Stimulated activated CD8-positive, alpha-beta memory T cell treated with anti-CD3 and anti-CD28 coated beads, Interleukin-15, amount 100 ng/mL, for 48 hours (primary cell): ENCODE measurements at places on chromosomes 3 and 15.

DNA sequence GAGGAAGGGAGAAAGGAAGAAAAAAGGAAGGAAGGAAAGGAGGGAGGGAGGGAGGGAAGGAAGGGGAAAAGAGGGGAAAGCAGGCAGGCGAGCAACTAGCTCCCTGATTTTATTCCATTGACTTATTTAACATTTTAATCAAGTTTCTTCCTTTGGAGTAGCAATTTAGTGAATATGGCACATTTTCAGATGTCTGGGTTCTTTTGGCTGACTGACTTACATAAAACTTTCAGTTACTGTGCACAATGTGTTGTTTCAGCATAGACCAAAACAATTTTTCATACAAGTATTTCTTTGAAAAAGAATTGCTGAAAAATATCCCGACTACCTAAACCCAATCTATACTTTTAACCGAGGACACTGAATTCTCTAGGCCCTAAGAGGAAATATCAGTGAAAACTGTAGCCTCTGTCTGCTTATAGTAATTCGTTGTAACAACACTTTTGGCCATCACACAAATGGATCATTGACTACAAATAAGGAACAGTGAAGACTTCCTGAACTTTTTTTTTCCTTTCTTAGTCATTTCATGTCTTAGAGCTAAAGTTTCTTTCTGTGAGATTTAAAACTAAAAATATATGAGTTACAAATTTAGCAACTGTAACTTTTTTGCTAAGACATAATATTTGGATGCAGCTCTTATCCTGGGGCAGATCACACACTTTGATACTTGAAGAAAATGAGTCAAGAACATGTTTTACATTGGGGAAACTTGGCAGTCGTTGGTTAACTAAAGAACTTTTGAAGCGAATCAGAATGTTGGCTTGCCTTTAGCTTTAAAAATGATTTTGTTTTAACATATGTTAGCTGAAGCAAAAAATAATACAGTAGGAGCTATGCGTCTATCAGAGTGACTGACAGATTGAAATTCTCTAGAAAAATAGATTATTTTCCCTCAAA lies 79.6 kb downstream of the SOX2 start:
- DNase-seq = no peak

- no peak for DNase-seq
Observed at GRCh38 chr15:65332391-65333147, 28.1 kb downstream of the RNU5B-1 start.

DNA sequence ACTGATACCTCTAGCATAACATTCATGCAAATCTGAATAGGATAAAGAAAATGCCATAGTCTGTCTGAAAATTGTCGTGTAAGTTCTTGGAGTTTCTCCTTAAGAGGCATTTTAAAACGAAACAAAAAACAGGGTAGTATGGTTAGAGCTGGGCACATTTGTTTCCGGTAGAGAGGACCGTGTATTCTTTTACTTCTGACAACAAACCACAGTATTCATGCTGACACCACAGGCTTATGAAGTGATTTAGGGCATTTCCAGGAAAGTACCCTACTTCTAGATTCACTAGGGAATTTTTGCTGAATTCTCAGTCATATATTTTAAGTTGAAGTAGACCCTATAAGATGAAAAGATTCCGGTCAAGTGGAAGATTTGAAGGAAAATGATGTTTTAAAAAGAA lies 541.3 kb downstream of the UNC13C start:
- no peak for DNase-seq

GRCh38 chr3:64954995-64955636 lies 267.3 kb upstream of the ADAMTS9 start:
- DNase-seq = no peak

- DNase-seq = no peak
Observed at GRCh38 chr3:42711491-42712343, 9.1 kb upstream of the HHATL start.

DNA sequence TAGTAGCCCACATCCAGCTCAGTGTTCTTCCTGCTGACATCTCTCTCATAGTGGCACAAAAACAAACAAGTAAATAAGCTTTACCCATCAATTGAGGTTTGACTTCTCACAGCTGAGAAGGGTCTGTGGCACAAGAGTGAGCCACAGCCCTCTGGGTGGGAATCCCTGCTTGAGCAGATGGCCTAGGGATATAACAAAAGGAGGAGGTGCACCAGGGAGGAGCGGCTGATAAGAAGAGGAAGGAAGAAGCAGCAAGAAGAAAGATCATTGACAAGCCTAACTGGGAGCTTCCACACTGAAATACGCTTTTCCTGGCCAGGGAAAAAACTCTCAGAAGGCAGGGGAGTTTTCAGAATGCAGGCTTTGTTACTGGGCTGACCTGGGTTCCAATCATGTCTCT lies 279.8 kb downstream of the UACA start:
- DNase-seq = no peak

- DNase-seq = no peak
Observed at GRCh38 chr15:66839506-66840112, 137.6 kb downstream of the SMAD6 start.

DNA sequence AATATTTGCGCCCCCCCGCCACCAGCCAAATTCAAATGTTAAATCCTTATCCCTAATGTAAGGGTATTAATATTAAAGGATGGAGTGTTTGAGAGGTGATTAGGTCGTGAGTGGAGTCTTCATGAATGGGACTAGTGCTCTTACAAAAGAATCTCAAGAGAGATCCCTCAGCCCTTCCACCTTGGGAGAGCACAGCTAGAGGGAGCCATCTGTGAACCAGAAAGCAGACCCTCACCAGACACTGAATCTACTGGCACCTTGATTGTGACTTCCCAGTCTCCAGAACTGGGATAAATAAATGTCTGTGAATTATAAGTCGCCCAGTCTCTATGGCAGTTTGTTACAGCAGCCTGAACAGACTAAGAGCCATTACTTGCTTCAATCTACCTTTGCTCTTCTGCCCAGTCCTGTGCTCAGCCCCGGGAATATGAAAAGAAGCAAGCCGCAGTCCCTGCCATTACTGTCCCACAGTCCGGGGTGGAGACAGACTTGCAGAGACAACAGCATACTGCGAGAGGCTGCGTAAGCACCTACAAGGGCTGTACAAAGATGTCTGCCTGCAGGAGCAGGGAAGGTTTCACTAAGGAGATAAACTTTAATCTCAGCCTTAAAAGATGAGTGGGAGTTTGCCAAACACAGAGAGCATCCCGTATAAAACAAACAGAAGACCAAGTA lies 110.7 kb upstream of the TMCO5A start:
- DNase-seq = no peak

DNA sequence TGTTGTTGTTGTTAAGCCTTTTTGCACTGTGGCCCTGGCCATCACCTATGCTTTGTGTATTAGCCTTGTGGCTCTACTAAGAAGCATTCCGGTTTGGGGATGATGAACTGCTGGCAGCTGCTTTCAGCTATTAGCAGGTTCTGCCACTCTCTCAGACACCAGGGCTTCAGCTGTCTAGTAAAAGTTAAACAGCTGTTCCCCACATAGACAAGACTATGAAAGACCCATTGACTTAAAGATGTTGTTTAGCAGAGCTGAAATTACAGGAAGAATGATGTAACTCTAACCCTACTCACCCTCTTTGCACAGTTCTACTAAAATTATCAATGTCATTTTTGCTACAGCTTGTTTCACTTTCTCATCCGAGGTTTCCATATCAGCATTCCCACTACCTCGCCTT lies 131.2 kb upstream of the CGNL1 start:
- DNase-seq = no peak

GRCh38 chr3:129684270-129684669 lies 77.8 kb upstream of the PLXND1 start:
- DNase-seq = no peak

- DNase-seq = no peak
Observed at GRCh38 chr3:4904811-4905695, 74.2 kb upstream of the BHLHE40 start.

DNA sequence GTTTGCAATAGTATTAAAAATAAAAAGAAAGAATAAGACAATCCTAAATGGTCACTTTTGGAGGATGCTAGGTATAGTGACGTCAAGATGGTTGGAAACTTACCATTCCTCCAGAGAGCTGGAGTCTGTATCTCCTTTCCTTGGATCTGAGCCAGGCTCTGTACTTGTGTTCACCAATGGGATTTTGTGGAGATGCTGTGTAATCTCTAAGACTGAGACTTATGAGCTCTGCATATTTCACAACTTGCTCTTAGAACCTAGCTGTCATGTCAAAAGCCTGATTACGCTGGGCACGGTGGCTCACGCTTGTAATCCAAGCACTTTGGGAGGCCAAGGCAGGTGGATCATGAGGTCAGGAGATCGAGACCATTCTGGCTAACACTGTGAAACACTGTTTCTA lies 126.8 kb upstream of the CLSTN2 start:
- DNase-seq = no peak

GRCh38 chr3:15113471-15113870 lies 14.5 kb upstream of the RBSN start:
- no peak for DNase-seq

DNA sequence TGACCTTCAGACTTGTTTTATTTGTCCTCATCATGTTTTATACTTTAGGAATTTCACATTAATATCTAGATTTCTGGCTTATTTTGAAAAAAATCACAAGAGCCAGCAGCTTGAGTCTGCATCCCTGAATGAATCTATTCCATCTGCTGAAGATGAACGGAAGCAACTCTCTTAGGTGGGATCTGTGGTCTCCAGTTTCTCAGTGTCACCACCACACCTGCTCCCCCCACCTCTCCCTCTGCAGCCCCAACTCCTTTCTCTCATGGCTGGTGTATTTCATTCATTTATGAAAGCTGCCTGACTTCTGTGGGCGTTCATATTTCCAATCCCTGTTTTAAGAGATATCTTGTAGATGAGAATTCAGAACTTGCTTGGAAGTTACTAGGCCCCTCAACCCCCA lies 102.1 kb upstream of the AGBL1 start:
- no peak for DNase-seq

DNA sequence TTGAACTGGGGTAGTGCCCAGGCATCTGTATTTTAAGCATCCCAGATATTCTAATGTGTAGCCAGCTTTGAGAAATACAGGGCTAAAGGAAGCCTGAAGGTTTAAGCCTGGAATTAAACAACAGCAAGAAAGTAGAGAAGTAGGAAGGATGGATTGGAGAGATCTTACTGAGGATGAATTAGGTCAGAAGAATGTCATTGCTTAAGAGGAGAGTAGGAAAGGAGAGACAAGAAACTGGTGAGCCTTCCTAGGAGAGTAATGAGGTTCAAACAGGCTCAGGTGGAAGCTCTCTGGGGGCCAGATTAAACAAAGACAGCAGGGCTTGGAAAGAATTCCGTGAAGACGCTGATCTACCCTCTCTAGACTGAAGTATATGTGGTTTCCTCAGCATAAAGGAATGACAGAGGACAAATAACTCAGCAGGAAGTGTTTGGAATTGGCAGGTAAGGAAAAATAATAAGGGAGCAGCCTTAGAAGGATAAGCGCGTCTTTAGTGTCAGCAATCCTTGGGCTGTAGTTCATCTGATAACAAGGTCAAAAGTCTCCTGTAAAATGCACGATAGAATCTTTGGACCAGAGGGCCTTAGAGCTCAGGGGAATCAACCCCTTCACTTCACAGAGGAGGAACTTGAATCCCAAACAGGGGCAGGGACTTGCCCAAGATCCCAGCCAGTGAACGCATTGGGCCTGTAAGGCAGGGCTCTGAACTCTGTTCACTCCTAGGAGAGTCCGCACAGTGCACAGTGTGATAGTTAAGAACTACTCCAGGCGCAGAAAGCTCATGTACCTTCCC lies 90.9 kb downstream of the TP63 start:
- no peak for DNase-seq

DNA sequence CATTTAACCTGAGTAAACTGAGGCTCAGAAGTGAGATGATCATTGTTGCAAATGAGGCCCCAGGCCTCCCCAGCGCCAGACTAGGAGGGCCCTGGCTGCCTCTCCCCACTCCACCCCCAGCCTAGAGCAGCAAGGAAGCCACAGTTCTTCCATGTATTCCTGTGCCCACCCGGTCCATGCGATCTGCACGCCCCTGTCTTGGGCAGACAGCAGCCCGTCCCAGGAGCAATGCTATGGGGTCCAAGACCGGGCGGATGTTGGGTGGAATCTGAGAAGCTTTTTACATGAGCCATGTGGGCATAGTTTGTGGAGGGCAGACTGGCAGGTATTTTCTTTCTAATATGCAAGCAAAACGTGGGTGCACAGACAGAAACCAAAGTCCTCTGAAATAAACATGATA lies 15.1 kb downstream of the SH2D7 start:
- DNase-seq = no peak
